ENCODE measurements at places on chromosomes 1 and 21.

GRCh38 chr1:25813734-25814471, 5.9 kb upstream of the MTFR1L start:
- no peak for DNase-seq

GRCh38 chr1:6010554-6010953, 18.3 kb upstream of the NPHP4 start:
- no peak for DNase-seq

DNA sequence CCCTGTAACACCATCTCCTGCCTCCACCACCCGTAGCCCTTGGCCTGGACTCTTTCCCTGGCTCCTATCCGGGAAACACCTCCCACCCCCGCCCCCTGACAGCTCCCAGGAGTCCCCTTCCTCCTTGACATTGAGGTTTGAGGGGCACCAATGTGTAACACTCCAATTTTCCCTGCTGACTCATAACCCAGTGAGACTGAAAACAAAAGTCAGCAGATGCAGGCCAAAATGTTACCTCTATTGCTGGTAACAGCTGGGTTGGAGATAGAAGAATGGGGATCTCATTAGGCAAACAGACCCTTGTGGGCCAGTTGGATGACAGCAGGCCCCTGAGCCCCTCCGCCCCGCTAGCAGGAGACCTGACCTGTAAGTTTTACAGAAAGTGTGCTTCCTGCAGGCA, 237.2 kb downstream of the KAZN start:
- DNase-seq = no peak

DNA sequence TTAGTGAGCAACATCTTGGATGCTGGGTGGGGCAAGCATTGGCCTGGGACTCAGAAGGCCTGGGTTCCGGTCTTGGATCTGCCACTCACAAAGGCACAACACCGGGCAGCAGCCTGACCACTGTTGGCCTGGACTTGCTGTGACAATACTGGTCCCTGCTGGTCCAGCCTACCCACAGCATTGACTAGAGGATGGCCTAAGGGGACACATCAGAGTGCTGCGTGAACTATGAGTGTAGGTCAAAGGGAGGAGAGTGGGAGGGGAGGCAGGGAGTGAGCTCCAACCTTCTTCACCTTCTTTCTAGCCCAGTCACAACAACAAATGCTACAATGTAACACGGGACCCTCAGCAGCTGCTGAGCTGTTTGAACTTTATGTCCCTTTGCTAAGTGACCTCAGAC, 31.1 kb downstream of the TMEM50A start:
- DNase-seq = no peak

- DNase-seq = no peak
These were observed 32.3 kb downstream of the SLC9A1 start for GRCh38 chr1:27122652-27123051.

- no peak for DNase-seq
These were observed 82.7 kb upstream of the ESRRG start for GRCh38 chr1:216805953-216806352.

GRCh38 chr1:94828251-94828650, 8.1 kb downstream of the SLC44A3 start:
- no peak for DNase-seq

DNA sequence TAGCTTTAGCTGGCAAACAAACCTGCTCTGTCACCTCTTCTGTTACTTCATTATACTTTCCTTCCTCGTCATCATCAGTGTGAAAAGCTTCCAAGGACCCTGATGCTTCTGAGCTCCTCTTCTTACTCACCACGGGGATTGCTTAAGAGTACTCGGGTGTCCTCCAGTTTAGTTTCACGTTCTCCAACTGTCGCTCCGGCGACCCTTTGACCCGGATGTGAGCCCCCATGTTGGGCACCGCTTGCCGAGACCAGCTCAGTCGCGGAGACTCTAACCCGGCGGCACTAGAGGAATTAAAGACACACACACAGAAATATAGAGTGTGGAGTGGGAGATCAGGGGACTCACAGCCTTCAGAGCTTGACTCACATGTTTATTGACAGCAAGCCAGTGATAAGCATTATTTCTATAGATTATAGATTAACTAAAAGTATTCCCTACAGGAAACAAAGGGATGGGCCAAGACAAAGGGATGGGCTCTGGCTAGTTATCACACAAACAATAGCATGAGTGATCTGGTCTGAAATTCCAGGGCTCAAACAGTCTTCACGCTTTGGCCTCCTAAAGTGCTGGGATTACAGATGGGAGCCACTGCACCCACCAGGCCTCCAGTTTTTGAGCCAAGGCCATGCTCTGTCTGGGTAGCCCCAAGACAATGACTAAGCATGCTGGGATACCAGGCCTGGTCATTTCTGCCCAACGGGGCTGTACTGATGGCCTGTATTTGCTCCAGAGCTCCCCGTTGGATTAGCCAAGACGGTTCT, 30.1 kb upstream of the ENO1 start:
- no peak for DNase-seq

DNA sequence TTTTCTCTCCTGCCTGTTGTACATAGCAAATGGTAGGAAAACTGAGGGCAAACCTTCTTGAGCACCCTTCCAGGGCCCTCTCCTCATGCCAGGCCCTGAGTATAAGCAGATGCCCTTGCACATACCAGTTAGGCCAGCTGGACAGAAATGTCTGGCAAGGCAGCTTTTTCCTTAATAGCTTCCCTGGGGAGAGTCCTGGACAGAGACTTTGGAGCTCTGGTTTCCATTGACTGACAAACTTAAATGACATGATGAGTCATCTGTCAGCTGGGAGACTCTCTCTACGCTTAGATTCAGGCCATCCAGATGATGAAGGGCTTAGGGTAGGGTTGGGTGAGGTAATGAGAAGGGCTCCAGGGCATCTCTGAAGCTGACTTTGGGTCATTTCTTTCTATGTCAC, 317.5 kb downstream of the ASTN1 start:
- no peak for DNase-seq

GRCh38 chr1:21754583-21754982, 28.4 kb downstream of the USP48 start:
- DNase-seq = no peak

DNA sequence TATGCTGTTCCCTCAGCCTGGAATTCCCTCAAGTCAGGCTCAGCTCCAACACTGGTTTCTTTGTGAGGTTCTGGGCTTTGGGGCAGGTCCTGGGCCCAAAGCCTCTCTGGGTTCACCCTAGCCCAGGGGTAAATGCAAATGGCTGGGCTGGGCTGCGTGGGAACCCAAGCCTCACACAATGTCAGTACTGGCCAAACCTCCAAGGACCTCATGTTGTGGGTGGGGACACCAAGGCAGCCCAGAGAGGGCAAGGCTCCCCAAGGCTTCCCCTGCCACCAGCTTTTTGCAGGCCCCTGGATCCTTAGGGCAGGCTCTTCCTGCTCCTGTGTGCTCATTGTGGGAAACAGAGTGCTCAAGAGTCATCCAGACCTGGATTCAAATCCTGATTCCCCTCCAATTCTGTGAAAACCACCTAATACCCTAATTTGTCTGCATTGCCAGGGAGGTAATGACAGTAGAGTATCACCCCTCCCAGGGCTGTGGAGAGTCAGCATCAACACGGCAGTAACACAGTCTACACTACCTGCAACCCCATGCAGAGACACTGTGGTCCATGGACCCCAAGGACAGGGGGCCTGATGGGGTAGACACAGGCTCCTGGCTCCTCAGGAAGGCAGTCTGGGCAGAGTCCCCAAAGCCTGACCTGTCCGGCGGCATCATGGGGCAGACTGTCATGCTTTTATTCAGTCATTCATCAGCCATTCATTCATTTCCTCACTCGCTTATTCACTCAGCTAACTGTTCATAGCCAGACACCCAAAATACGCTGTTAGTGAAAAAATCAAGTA, 85.7 kb downstream of the DMRTB1 start:
- DNase-seq = no peak

DNA sequence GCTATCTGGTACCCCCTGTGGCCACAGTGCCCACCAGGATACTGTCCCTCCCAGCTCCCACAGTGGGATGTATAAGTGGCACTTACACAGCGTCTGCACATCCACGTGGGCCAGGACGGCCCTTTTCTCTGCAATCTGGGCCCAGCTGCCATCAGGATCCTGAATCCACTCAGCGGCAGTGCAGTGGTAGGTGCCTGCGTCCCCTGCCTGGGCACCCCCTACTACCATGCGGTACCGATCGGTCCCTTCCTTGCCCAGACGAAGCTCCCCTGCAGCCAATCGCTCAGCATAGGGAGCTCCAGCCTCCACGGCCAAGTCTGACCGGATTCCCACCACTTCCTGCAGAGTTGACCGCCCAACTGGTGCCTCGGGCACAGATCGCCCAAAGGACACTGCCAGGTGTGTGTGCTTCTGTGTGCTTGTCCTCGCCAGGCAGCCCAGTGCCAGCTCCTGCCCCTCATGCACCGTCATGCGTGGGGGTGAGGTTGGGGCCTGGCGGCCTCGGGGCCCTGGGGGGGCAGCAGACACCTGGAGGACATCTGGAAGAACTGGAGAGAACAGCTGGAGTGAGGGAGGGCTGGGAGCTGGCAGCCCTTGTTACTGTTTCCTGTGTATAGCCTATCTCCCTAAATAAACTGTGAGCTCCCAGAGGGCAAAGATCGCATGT, 4.7 kb downstream of the IGSF8 start:
- no peak for DNase-seq

DNA sequence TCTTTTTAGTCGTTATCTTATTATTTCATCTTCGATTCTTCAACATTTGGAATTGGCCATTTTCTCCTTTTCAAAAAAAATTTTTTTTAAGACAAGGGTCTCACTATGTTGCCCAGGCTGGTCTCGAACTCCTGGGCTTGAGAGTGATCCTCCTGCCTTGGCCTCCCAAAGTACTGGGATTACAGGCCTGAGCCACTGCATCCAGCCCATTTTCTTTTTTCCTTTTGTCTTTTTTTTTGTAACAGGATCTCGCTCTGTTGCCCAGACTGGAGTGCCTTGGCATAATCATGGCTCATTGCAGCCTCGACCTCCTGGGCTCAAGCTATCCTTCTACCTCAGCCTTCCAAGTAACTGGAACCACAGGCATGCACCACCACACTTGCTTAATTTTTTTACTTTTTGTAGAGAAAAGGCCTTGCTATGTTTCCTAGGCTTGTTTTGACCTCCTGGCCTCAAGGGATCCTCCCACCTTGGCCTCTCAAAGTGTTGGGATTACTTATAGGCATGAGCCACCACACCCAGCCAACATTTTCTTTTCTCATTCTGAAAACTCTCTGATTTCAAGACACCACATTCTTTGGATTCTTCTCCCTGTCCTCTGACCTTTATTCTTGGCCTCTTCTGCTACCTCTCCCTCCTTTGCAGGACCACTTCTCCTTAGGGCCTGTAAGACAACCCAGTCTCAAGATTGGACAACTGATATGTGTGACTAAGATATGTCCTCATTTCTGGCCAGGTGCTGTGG, 6.0 kb upstream of the MAP1LC3C start:
- DNase-seq = no peak

DNA sequence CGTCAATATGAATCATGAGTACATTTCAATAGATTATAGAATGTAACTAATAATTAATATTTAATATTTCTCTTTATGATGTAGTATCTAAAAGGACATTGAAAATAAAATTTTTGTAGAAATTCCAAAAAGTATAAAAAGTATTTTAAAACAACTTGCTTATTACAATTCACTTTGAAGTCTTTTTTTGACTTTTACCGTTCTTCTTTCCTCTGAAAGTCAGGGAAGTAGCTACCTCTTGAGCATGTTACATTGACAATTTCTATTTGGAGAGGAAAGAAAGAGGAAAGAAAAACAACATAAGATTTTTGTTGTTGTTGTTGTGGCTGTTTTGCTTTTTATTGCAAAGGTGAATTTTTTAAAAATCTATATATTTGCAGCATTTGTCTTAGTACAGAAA, 1.3 kb downstream of the PTPRC start:
- no peak for DNase-seq

DNA sequence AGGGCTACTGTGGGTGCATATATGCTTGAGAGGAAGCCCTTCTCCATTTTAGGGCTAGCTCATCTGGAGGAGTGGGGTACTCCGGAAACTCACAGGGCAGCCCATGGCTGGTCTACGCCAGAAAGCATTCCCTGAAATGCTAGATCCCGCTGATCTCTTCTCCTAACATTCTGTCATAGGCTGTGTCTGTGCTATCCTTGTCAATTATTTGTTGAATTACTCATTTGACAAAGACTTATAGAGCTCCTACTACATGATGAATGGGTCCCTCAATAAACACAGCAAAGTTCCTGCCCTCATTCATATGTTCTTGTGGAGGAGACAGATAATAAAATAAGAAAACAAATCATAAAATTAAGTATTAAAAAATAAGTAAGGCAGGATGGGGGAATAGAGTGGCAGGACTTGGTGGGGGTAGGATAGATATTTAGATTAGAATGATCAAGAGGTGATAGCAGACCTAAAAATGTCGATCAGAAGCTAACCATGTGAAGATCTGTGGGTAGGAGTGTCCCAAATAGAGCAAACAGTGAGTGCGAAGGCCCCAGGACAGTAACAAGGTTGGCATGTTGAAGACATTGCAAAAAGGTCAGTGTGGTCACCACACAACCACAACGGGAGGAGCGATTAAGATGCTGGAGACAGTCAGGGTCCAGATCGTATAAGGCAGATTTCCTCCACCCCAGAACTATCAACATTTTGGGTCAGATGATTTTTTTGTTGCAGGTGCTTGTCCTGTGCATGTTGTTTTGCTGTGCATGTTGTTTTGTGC, 13.2 kb downstream of the NGF start:
- no peak for DNase-seq

DNA sequence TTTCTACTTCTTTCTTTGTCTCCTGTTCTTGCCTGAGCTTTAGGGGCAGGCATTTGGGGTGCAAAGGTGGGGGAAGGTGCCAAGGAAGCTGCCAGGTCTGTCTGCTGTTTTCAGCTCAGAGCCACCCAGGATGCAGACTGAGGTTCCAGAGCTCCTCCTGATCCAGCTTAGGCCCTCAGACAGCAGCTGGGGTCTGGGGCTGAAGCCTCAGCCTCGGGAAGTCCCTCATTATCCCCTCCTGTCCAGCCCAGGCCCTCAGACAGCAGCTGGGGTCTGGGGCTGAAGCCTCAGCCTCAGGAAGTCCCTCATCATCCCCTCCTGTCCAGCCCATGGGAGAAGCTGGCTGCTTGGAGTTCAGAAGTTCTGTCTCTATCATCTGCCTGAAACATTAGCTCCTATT, 257.7 kb upstream of the CSF3R start:
- no peak for DNase-seq

DNA sequence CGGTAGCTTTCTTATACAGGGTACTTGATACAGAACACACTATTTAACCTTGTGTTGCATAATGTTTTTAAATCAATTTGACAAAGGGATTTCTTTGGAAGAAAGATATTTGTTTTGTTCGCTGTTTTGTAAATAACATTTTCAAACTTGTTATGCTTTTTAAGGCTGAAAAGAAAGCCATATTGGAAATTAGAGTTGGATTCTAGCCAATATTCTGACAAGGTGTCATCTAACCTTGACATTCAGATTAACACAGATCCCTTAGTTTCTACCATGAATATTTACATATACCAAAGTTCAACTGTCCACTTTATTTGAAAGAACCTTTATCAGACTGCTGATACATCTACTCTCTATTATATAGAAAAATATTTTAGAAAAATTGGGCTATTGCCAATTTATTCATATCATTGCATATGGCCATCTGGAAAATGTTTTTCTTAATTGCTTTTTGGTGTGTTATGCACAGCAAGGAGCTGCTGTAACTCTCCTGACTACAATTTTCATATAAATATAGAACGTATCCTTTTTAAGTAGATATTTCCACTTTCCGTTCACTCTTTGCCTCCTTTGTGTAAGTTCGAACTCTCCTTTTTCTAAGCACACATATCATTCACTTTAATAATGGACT, 206.3 kb downstream of the NCAM2 start:
- DNase-seq = no peak

Measured in stimulated activated naive CD4-positive, alpha-beta T cell (primary cell).